Stimulated activated CD8-positive, alpha-beta memory T cell treated with anti-CD3 and anti-CD28 coated beads, Interleukin-7, amount 100 ng/mL, for 4 hours (primary cell): ENCODE measurements at places on chromosomes 7 and 10.

- no peak for DNase-seq
Measured at GRCh38 chr10:124898471-124898870, 43.5 kb upstream of the ZRANB1 start.

DNA sequence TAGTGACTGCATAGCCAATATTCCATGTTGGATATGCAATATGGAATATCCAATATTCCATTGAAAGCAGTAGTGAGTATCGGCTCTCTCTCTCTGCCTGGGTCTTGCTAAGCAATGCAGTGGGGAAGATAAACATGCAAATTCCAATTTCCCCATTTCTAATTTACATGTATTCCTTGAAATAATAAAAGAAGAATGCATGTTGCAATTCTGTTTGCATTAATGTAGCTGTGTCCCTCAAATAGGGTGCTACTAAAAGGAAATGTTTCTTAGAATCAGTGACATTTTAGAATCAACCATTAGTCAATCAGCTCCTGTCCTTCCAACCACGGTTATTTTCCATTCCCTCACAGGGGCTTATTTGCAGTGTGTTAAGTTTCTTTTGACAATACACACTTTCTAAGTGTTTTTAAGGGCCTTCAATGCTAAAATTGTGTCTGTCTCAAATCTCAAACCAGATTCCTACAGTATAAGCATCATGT lies 46.7 kb downstream of the AFAP1L2 start:
- no peak for DNase-seq

GRCh38 chr7:135428011-135428410 lies 81.9 kb downstream of the CNOT4 start:
- no peak for DNase-seq

- DNase-seq = no peak
Measured at GRCh38 chr7:159004411-159004810, 140.3 kb downstream of the VIPR2 start.

GRCh38 chr7:252981-253380 lies 37.0 kb upstream of the FOXL3 start:
- no peak for DNase-seq

- DNase-seq = no peak
Measured at GRCh38 chr10:26960308-26960707, 99.5 kb upstream of the ABI1 start.

GRCh38 chr7:41134300-41135255 lies 568.3 kb downstream of the INHBA start:
- DNase-seq = no peak

DNA sequence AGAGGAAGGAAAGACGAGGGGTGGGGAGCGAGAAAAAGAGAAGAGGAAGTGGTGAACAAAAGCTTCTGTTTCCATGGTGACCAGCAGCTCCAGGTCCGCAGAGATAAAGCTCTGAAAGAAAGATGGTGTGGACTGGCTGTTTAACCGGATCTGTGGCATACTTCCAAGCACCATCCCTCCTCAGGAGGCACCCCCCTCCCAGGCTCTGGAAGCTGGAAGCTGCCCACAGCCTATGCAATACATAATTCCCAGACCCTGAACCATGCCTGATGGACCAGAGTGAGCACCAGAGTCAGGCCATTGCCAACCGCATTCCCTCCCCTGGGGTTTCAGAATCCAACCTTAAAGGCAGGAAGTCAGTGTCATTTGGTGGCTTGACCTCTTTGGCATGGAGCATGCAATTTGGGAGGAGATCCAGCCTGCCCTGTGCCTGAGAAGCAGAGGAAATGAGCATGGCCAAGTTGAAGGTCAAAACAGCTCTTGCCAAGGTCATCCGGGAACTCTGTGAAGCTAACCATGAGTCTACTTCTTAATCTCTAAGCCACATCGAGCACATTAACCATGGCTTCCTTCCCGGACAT lies 22.2 kb upstream of the CPXM2 start:
- DNase-seq = no peak

DNA sequence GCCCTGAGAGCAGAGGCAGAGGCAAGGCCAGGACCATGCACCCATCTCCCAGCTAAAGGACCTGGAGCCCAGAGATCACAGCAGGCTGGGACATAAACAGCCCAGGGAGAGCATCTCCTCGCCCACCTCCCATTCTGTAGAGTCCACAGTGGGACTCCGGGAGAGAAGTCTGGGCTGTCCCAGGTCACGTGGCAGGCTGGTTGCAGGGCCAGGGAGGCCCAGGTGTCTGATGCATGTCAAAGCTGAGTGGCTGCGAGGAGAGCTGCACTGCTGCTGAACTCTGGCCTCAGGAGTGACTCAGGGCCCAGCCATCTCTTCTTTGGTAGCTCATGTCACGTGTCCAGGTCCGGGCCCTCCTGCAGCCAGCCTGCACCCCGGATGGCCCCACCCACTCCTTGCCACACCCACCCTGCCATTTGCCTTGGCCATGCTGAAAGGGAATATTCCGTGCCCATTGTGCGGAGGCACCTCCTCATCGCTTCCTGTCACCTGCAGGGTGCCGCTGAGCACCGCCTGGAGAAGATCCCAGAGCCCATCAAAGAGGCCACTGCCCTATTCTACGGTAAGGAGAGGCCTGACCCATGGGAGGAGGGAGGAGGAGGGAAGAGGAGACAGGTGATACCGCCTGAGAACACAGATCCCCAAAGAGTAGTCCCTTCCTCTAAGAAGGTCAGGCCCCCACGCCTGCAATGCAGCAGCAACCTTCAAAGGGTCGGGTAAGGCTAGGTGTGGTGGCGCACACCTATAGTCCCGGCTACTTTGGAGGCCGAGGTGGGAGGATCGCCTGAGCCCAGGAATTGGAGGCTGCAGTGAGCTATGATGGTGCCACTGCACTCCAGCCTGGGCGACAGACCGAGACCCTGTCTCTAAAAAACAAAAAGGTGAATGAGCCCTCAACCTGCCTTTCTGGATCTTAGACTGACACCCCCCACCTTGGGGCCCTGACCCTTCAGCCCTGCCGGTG lies 12.6 kb upstream of the SH2B2 start:
- DNase-seq = no peak

- DNase-seq = no peak
Measured at GRCh38 chr10:35992107-35992506, 350.0 kb upstream of the FZD8 start.

- DNase-seq = no peak
Measured at GRCh38 chr7:142797391-142798377, 26.9 kb downstream of the PRSS2 start.

DNA sequence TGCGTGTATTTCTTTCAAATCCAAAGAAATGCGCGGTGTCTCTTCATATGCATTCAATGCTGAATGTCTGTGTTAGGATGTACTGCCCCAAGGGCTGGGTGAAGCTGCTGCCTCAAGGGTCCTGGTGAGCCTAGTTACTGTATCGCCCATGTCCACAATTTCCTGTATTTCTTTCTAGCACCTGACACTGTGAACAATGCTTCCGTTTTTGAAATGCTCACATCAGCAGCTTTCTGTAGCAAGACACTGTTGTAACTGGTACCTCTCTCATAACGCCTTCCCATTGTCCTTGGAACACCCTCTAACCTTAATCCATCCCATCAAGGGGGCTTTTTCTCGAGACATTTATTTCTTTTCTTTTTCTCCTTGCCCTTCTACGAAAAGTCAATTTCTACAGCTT lies 25.1 kb downstream of the NRP1 start:
- no peak for DNase-seq

- no peak for DNase-seq
Measured at GRCh38 chr10:58637352-58637751, 124.7 kb downstream of the BICC1 start.

- no peak for DNase-seq
Measured at GRCh38 chr10:100909501-100910263, 3.1 kb upstream of the SLF2 start.

DNA sequence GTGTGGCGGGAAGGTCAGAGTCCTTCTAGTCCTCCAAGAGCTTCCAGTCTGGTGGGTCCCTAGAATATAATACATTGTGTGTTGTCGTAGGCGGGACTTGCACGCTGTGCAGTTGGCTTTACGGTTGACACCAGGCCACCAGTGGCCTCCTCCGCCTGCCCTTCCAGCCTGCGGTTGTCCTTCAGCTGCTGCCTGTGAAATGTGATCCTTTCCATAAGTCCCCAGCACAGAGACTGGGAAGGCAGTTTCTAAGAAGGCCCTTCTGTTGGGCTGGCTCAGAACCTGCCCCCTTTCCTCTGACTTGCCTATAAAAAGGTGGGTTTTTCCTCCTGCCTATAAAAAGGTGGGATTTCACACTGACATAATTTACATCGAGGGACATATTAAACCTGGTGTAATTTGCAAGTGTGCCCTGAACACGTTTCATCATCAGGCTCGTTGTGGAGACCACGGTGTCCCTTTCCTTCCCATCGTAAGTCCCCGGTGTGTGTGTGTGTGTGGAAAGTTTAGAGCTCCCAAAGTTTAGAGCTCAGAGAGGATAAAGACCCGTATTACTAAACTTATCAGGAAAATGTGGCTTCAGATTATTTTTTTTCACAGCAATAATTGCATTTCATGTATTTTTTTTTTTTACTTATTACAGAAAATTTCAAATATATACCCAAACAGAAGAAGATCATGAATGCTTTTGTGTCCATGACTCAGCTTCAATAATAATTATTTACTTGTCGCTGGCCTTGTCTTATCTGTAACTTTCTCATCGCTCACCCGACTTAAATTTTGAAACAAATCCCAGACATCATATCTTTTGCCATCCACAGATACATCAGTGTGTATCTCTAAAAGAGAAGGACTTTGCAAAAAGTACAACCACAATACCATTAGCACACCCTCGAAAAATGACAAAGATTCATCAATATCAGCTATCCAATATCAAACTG lies 45.1 kb downstream of the CUX1 start:
- no peak for DNase-seq

DNA sequence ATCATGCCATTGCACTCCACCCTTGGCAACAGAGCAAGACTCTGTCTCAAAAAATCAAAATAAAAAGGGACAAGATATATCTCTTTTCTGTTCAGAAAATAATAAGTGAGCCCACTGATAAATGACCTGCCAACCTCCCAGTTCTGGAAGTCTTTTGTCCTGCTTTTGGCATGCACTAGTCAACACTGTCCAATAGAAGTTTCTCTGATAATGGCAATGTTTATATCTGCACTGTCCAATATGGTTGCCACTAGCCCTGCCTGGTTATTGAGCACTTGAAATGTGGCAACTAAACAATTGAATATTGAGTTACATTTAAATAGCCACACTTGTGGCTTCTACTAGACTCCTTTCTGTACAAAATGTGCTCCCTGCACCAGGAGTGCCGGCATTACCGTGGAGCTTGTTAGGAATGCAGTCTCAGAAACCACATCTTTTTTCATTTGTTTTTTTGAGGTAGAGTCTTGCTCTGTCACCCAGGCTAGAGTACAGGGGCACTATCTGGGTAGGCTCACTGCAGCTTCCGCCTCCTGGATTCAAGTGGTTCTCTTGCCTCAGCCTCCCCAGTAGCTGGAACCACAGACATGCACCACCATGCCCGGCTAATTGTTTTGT lies 229.7 kb downstream of the CACNB2 start:
- DNase-seq = no peak

GRCh38 chr10:125107166-125107949 lies 53.0 kb downstream of the CTBP2 start:
- no peak for DNase-seq

- no peak for DNase-seq
Measured at GRCh38 chr7:97025983-97026714, 1.5 kb upstream of the DLX5 start.

DNA sequence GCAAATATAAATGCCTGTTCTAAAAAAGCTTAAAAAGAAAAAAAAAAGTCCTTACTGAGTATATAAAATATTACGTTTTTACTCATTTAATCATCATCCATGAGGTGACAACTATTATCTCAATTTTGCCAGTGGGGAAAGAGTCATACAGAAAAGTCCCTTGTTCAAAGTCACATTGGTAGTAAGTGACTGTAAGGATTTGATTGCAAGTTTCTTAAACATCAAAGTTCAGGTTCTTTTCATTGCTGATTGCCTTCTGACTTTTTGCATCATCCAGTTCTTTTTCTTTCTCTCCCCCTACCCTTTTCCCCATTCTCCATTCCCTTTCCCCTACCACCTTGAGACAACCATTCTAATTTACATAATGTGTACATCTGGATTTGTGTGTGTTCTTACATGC lies 363.3 kb downstream of the NRG3 start:
- DNase-seq = no peak

DNA sequence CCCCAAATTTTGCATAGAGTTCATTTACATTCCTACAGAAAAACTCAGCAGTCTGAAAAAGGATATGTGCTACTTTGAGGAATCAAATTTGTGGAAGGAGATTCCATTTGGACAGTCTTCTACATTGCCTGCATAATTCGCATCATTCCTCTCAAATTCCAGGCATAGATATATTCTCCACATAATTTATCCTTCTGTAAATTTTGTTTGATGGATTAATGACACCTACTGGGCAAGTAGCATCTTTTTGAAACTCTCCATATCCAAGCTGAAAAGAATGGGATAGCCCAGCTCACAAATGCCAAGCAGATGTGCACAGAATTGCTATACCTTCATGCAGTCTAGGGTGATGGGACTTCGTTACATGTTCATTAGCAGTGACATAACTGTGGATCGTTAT lies 515.3 kb downstream of the AUTS2 start:
- DNase-seq = no peak

DNA sequence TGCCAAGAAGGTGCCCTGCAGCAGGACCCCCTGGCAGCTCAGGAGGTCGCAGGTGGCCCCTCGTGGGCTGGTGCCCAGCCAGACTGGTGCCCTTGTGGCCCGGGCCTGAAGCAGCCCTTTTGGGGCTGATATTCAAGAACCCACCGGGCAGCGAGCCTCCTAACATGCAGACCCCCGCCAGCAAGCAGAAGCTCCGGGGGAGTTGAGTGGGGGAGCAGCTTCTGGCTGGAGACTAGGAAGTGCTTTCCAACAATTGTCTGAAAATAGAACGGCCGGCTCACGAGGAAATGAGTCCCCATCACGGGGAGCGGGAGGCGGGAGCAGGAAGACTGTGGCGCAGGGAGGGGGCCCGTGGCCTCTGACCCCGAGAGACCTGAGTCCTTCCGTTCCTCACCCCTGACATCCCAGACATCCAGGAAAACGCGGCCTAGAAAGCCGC lies 9.5 kb upstream of the INTS1 start:
- DNase-seq = no peak

- DNase-seq = no peak
Measured at GRCh38 chr10:98391065-98391464, 23.9 kb downstream of the PYROXD2 start.

DNA sequence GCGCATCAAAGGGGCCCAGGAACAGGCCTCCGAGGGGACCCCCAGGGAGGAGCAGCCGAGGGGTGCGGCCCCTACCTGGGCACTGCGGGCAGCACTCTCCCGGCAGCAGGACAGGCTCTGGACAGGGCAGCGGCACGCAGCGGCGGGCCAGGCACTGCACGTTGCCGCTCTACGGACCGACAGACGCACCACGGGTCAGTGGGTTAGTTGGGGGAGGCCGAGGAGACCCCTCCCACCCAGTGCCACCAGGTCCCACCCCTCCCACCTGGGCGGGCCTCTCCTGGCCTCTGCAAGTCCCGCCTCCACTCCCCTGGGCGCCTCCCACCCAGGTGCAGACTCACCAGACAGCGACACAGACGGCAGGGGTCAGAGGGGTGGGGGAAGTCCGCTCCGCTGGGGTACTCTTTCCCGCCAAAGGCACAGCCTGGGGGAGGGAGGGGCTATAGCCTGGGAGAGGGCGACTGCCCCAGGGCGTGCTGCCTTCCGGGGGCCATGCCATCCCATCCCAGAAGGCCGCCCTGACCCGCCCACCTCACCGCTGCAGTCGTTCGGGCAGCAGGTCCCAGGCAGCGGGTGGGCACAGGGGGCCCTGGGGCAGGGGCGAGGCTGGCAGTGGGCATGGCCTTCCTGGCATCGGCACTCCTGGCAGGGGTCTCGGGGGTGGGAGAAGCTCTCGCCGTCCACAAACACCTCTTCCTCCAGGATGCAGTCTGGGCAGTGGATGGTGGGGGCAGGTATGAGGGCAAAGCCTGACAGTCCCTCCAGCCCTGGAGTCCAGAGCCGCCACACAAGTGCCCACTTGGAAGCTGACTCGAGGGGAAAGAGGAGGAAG lies 19.2 kb downstream of the KCP start:
- DNase-seq = no peak
